ENCODE measurements at places on chromosomes 5 and 9. TPM values are rescaled to one million over a fixed set of nuclear protein-coding genes. Genes with fewer than 3 reads are reported as not detected.
A peak's percentile ranks its signal among the peaks of the same experiment; 100 is the strongest.

GRCh38 chr5:98750693-98751092 is 22.8 kb upstream of the RGMB start:
- peak; percentile 27 for DNase-seq

GRCh38 chr5:123176224-123176937 is 87.3 kb downstream of the PRDM6 start:
- peak; percentile 20 for DNase-seq

Gene LCP2
- not detected for total RNA-seq

- DNase-seq, result peak; percentile 61
Measured at GRCh38 chr9:13351778-13352386, 72.4 kb upstream of the MPDZ start.
